ENCODE measurements at places on chromosomes 3 and 15.

GRCh38 chr3:163722405-163722804 is 1355.9 kb downstream of the SI start:
- DNase-seq, result no peak

DNA sequence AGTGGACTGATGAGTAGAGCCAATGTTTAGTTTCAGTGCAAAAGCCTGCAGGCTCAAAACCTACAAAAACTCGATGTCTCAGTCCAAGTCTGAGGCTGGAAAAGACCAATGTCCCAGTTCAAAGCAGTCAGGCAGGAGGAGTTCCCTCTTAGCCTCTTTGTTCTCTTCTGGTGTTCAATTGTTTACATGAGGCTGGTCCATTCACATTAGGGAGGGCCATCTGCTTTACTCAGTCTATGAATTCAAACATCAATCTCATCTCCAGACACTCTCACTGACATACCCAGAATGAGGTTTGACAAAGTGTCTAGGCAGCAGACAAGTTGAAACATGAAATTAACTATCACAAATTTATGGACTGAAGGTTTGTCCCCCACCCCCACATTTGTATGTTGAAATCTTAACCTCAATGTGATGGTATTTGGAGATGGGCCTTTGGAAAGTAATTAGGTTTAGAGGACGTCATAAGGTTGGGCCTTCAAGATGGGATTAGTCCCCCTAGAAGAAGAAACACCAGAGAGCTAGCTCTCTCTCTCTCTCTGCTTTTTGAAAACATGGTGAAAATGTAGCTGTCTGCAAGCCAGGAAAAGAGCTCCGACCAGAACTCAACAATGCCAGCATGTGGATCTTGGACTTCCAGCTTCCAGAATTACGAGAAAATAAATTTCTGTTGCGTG is 438.5 kb upstream of the RGMA start:
- no peak for DNase-seq

DNA sequence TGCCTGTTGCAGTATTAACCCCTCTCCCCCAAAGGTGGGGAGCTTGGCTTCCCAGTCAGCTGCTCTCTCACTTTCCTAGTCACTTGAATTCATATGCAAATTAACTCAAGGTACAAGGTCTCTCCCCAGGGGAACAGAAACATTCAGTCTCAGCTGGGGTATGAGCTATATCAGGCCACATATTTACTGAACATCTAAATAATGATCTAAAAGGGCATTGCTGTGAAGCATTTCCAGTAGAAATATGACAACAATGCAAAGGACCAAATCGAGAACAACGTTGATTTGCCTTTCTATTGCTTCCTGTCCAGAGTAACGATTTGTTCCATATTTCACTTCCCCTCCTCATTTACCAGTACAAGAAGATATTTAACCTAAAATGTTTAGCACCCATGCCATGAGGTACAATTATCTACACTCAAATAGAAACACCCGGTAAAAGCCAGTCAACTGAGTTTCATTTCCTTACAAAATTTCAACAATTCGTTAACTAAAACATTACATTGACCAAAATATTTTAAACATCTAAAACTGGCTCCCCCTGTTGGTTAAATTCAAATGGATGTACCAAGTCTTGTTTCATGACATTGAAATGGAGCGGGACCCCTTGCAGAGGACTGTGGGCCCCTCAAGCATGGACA is 36.5 kb upstream of the KLHL6 start:
- DNase-seq, result peak; percentile 15

- no peak for DNase-seq
Observed at GRCh38 chr3:45034612-45035252, 8.6 kb downstream of the CLEC3B start.

GRCh38 chr3:147414390-147415138 is 5.4 kb downstream of the ZIC1 start:
- DNase-seq, result no peak

Data from fibroblast of pulmonary artery (primary cell).